Natural killer cell treated with Interleukin-12 subunit alpha and Interleukin-12 subunit beta and Interleukin-15 and Interleukin-18, amount 100 ng/mL, for 72 hours (primary cell): ENCODE measurements at places on chromosomes 4 and X.

DNA sequence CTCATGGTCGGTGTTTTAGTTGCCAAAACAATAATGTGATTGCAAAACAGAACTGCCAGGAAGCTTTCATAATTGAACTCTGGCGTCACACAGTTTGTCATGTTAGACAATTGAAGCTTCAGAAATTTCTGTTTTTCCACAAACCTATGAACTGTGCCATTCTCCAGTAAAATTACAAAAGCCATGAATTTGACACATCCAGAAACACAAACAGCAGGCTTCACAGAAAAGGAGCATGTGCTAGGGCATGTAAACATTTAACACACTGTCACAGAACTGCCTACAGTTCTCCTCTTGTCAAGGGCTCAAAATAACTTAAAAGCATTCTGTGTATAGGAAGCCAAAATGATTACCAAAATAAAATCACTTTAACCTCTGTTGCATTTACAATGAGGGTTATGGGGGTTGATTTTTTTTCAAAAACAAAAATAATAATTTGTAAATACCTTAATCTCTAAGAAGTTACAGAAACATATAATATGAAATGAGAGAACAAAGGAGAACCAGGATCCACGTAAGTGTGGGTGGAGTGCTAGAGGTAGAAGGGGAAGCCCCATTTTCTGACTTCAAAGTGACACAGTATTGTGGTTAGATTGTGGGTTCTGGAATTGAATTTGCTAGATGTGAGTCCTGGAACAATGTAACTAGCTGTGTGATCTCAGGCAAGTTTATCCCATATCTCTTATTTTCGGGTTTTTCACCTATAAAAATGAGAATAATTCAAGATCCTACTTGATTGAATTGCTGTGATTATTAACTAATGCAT, 295.0 kb downstream of the CENPC start:
- no peak for DNase-seq

GRCh38 chrX:77014377-77015372, 432.5 kb upstream of the FGF16 start:
- DNase-seq = no peak

DNA sequence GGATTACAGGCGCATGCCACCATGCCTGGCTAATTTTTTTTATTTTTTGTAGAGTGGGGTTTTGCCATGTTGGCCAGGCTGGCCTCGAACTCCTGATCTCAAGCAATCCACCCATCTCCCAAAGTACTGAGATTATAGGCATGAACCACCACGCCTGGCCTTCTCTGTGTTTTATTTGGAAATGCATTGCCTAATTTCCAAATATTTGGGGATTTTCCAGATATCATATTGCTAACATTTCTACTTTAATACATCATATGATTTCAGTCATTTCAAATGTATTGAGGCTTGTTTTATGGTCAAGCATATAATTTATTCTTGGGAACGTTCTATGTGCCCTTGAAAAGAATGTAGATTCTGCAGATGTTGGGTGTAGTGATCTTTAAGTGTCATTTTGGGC, 38.8 kb downstream of the FGF2 start:
- DNase-seq = no peak

GRCh38 chr4:154471526-154472331, 19.9 kb downstream of the DCHS2 start:
- no peak for DNase-seq

- no peak for DNase-seq
These were observed 15.0 kb downstream of the CFI start for GRCh38 chr4:109786846-109787245.

DNA sequence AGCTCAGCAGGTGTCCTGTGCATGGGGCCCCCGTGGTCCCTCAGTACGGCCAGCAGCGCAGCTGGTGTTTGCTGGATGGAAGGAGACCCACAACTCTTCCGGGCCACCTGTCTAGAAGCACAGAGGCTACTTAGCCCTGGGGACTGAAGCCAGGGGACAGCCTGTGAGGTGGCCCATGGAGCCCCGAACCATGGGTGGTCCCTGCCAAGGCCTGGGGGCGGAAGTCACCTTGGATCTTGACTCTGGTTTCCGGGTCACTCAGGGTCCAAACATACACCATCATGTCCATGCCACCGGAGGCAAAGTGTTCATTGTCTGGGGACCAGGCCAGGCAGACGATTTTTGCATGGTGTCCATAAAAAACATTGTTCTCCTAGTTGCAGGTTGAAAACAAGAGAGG, 39.5 kb downstream of the WDR1 start:
- DNase-seq = peak; percentile 31

GRCh38 chr4:155943605-155944291, 9.9 kb downstream of the CTSO start:
- no peak for DNase-seq

GRCh38 chrX:13140007-13140406, 95.6 kb upstream of the FAM9C start:
- no peak for DNase-seq
